ENCODE measurements at places on chromosomes 13 and 19.

DNA sequence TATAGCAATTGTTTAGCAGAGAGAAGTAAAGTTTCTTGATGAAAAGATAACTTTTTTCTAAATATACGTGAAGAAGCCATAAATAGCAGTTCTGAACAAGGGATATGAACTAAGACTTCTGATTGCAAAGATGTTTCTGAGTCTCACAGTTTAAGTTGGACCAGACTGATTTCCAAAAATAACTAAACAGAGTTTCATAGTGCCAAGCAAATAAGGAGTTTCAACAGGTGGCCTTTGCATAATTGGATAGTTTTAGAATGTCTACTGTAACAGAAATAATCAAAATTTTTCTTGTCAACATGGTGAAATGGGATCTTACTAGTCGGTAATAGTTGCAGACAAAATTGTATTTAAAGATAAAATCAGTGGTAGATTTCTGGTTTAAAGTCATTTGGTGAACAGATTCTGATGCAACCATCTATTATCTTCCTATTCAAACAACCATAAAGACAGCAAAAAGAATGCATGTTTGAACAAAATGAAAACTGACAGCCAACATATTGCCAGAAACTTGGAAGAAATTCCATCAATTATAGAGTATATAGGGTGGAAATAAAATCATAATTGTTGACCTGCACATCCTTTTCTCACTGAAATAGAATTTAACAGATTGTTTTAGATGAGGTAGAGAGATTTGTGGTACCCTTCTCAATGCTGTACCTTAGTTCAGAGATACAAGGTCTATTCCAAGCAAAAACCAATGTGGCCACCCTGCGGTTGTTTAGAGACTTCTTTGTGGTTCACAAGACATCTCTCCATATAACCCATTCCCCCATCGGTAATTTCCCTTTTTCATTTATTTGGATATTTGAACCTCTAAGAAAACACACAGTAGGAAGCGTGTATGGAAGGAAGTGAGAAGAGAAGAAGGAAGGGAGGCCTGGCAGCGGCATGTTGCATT is 275.3 kb downstream of the COG6 start:
- no peak for DNase-seq

DNA sequence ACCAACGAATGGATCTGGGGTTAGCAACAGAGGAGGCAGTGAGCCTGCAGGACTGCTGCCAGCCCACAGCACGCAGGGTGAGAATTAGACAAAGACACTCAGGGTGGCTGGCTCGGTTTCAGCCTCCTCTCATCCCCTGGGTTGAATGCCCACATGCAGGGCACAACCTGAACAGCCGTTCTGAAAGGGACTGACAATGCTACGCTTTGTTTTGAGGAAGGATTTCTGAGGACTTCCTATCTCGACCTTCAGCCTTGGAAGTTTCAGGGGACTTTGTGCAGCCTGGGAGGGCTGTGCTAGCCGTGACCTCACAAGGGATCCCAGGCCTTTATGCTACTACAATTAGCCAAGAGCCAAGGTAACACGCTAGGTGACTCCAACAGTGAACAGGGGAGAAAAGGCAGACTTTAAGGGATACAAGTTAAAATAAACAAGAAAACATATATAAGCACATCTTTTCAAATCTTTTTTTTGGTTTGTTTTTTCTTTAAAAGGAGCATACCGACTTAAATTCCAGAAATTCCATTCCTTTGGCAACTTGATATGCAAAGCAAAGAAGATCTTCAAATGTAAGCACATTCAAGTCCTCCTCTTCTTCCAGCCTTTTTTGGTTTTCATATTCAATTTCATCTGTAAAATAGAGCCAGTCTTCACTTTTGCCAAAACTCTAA is 34.5 kb upstream of the URAD start:
- DNase-seq = no peak

DNA sequence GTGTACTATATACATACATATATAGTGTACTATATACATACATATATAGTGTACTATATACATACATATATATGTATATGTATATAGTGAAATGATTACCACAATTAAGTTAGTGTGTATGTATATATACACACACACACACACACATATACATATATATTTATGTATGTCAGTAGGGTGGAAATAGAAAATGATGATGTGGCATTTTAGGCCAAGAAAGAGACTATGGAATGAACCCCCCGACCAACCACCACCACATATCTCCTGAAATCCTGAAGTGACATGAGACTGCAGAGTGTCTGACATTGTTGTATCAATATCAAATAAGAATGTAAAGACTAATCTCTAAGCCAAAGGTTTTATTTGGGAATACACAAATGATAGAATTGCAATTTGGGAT is 107.6 kb downstream of the RFC3 start:
- no peak for DNase-seq

- no peak for DNase-seq
Measured at GRCh38 chr13:98175043-98175442, 2.0 kb downstream of the RNF113B start.

DNA sequence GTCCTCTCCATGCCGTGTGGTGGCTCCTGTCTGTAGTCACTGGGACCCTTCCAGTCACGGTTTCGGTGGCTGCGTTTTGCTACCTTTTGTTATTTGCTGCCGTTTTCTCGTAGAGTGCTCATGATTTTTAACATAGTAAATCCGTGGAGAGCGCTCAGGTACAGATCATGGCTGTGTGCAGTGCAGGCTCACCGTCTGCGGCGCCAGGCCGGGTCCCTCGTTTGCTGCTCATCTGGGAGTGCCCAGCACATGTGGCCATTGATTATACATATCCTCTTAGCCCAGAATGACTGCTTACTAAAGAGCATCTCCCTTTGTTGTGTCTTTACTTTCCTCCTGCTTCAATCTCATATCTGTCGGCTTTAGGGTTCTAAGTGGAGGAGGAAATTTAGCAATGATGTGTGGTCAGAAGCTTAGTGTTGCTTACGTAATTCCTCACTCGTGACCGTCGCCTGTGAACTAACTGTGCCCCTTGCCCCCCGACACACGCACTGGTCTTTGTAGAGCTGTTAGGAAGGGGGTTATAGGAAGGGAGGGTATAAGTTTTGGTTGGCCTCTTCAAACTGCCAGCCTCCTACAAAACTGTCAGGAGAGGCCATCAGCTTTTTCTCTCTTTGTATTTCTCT is 31.8 kb downstream of the TFDP1 start:
- no peak for DNase-seq

DNA sequence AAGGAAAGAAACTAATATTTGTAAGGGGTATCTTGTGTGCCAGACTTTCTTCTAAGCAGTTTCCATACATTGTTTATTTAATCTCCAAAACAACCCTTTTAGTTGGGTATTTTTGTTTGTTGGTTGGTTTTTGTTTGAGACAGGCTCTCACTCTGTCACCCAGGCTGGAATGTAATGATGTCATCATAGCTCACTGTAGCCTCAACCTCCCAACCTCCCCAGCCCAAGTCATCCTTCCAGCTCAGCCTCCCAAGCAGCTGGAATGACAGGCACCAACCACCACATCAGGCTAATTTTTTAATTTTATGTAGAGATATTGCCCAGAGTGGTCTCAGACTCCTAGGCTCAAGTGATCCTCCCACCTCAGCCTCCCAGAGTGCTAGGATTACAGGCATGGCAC is 41.2 kb upstream of the LSM14A start:
- no peak for DNase-seq

- DNase-seq = no peak
Measured at GRCh38 chr13:98322091-98322718, 145.1 kb upstream of the RNF113B start.

DNA sequence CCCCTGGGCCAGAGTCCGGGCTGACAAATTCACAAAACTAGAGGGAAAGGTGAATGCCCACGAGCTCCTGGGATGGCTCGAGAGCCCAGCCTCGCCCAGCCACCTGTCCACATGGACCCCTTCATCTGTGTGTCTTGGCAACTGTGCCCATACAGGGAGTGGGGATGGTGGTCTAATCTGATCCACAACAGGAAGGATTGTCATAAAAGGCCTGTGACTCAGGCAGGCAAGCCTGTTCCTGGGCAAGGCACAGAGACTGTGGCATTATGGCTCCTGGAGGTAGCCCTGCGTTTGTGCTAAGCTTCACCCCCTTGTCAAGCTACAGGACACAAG is 20.0 kb downstream of the CAPS start:
- DNase-seq = no peak

- no peak for DNase-seq
Measured at GRCh38 chr19:5137571-5138124, 168.7 kb downstream of the KDM4B start.

GRCh38 chr19:17495639-17496296 is 15.7 kb upstream of the PGLS start:
- DNase-seq = no peak

DNA sequence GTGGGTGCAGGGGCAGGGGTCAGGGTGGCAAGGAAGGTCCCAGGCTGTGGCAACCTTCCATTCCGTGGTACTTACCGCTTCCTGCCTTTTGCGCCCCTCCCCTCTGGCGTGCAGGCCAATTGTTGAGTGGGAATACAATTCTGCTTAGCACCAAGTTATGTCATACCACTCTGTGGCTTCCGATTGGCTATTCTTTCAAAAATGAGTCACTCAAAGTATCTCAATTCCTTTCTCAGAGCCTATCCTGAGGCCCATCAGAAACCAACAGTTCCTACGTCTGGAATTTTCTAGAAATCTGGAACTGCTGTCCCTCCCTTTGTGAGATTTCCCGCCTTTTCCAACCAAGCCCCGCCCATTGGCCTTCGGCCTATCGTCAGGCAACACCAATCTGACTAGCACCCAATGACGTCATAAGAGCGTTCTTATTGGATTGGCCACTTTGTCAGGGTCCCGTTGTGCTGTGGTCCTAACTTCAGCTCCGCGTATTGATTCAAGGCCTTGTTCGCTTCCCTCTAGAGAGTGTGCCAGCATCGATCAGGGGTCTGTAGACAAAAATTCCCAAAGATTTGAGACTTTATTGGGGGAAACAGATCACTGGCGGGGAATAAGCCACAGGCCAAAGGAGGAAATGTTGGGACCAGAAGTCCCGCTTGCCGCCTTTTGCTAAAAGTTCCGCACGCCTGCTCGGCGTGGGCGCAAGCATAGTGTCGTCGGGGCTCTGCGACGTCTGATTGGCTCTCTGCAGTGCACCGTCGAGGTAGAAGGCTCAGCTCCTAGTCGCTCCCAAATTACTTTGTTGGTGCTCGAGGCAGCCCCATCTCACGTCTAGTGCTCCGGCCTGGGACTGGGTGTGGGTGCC is 11.7 kb downstream of the NTN5 start:
- DNase-seq = peak; percentile 53

DNA sequence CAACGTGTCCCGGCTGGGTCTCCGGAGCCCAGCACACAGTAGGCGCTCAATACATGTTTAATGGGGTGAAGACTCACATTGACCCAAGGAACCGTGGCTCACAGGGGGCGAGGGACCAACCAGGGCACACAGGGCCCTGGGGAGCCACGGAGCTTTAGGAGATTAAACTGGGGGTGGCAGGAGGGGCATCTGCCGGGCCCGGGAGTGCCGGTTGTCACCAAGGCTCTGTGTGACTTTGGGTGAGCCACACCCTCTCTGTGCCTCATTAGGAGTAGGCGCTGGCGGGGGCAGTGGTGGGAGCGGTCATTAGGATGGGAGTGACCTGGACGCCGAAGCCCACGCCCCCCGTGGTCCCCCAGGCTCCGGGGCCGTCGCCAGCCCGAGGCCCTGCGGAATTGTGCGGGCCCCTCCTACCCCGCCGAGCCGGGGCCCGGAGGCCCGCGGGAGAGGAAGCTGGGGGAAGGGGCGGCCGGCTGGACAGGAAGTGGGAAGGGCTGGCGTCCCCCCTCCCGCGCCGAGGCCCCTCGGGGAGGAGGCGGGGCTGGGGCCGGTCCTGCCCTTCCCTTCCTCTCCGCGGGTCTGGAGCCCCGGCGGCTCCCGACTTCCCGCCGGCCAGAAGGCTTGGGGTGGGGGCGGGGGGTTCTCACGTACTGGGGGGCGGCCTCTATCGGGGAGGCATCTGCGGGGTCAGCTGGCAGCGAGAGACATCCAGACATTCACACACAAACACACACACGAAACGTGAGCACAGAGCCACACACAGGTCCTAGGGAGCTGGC is 1.8 kb upstream of the SSBP4 start:
- DNase-seq = no peak

DNA sequence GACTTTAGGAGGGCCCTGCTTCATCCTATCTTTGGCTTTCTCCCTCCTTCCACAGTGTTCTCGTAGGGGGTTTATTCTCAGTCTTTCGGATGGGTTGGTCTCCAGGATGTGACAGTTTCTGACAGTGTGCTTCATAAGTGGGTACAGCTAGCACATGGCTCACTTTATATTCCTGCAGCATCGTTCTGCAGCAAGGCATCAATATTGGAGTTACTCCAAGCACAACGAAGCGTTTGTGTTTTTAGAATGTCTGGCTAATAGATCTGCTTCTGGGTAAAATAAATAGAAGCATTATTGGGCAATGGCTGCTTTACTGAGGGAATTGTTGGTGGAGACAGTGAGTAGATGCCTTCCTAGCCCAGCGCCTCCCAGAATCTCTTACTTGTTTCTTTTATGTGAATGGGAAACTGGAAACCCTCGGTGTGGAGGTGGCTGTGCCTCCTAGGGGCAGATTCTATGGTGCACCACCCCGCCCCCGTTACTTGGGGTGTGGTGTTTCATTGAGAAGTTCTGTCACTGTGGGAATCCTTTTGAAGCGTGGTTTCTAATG is 2.0 kb downstream of the FARP1 start:
- no peak for DNase-seq

DNA sequence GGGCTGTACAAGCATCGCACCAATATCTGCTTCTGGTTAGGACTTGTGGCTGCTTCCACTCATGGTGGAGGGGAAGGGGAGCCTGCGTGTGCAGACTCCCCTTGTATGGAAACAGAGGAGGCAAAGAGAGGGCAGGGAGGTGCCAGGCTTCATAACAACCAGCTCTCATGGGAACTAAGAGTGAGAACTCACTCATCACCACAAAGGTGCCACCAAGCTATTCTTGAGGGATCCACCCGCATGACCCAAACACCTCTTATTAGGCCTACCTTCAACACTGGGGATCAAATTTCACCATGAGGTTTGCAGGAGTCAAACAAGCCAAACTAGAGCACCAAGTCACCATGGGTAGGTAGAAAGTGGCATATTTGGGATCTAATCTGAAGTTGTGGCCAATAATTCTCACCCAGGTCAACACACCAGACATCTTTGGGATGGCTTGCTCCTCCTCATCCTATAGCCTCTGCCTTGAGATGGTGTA is 46.4 kb downstream of the RUBCNL start:
- no peak for DNase-seq

GRCh38 chr19:44891016-44891882 is at the start of gene TOMM40:
TOMM40 (plus strand) TSS chr19:44891254; CDS start chr19:44891416, 162 bp downstream.
- peak; percentile 99 for DNase-seq

DNA sequence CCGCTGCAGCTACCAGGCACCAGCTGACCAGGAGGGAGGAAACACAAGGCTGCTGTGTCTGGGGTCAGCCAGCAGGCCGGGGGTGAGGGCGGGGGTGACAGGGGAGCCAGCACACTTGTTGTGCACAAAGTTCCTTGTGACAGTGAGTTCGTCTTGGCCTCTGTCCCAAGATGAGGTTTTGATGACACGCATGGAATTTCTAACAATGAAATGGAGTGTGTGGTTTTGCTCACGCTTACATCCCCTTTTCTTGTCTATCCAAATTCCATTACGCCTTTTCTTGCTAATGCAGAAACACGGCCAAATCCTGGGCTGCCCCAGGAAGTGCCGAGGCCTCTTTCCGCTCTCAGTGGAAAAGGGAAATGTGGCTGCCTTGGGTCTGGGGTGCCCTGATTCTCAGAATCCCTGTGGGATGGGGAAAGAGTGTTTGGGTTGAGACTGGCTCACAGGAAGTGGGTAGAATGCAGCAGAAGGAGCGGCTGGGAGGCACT is 73.8 kb downstream of the GADD45B start:
- DNase-seq = no peak

GRCh38 chr13:109919715-109920375 is 133.5 kb upstream of the IRS2 start:
- no peak for DNase-seq
